NCI-H524 treated with DMSO at 0.1 percent for 48 hours (cell line): ENCODE measurements at places on chromosomes 3 and 15.

GRCh38 chr3:148750296-148750695, 52.6 kb downstream of the AGTR1 start:
- DNase-seq, result no peak

GRCh38 chr3:30628205-30628900, 22.0 kb downstream of the TGFBR2 start:
- peak; percentile 68 for DNase-seq

DNA sequence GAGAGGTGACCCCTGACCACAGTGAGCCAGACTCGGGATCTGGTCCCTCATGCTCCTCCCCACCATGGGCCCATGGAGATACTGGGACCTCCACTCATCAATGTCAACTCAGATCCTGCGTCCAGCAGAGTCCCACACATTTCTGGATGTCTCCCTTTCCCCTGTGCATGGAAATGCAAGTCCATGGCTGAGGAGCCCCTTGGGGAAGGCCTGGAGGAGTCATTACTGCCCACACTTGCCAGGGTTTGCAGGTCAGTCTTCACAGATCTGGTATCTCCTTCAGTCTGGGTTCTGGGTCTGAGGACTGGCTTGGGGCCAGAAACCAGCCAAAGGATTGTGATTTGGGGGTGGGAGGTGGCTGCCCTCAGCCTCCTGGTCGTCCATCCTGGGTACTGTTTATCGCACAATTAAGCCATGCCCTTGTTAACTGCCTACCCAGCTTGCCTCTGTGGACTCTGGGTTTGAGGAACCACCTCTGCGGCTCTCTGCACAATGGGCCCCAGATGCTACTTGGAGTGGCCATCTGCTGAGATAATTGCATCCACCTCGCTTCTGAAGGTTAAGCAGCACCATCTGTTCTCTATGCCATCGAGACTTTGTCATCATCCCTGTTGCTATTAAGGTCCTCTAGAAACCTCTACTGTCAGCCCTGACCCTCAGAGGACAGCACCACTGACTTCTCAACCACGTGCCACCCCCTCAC, 49.9 kb upstream of the KLF13 start:
- peak; percentile 99 for DNase-seq

DNA sequence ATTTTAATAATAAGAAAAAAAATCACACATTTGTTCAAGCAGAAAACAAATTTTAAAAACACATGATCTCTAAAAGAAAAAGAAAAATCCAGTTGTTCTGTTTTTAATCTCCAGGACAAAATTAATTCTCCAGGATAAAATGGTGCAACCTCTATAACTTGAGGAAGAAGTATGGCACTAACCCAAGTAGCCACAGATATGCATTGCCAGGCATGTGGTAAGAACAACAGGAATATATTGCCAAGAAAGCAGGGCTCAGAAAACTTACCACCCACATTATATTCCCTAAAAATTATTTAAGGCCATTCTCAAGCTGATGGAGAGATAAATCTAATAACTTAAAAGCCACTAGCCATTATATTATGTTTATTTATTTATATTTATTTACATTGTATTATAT, 295.7 kb upstream of the TMCO5A start:
- DNase-seq, result no peak

- DNase-seq, result no peak
Observed at GRCh38 chr15:96716075-96716474, 385.6 kb downstream of the NR2F2 start.

GRCh38 chr15:90592131-90592881, 62.6 kb downstream of the CRTC3 start:
- no peak for DNase-seq
